ENCODE measurements at places on chromosomes 1 and 21. TPM values are rescaled to one million over a fixed set of nuclear protein-coding genes. Genes with fewer than 3 reads are reported as not detected.

OR2L13 gene
- not detected for total RNA-seq

HPCA gene
- total RNA-seq: not detected

KCNA3 gene
- 1.8 TPM for total RNA-seq

EXTL1 gene
- total RNA-seq: 10.4 TPM
